ENCODE measurements at places on chromosomes 2 and 18.

- DNase-seq = no peak
These were observed 313.2 kb upstream of the ZEB2 start for GRCh38 chr2:144833075-144833637.

- DNase-seq = no peak
These were observed 11.2 kb upstream of the CALCRL start for GRCh38 chr2:187459256-187459655.

DNA sequence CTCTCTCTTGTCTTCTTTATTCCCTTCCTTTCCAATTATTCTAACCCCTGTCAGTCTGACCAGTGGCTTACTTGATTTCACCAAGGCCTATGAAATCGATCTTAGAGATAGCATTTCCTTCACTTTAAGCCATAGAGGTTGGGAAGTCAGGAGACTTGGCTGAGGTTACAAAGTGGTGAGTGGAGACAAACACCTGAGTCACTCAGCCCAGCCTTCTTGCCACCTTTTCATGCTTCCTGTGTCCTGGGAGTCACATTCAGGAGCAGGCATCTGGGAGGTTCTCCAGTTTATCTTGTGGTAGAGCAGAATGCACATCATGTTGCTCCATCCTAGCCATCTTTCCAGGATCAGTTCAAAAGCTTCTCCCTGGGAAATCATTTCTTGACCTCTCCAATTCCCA lies 59.1 kb downstream of the VSNL1 start:
- DNase-seq = no peak

- DNase-seq = no peak
These were observed 716.5 kb upstream of the RAB6C start for GRCh38 chr2:129262934-129263333.

GRCh38 chr2:25855065-25855464 lies 23.2 kb downstream of the ASXL2 start:
- DNase-seq = no peak

- DNase-seq = no peak
These were observed 201.6 kb downstream of the ERBB4 start for GRCh38 chr2:212337036-212337435.
